T-helper 17 cell (primary cell): ENCODE measurements at places on chromosomes 3 and 15. TPM values are rescaled to one million over a fixed set of nuclear protein-coding genes. Genes with fewer than 3 reads are reported as not detected.

- no peak for DNase-seq
These were observed 39.0 kb downstream of the CYP11A1 start for GRCh38 chr15:74328331-74329056.

DNA sequence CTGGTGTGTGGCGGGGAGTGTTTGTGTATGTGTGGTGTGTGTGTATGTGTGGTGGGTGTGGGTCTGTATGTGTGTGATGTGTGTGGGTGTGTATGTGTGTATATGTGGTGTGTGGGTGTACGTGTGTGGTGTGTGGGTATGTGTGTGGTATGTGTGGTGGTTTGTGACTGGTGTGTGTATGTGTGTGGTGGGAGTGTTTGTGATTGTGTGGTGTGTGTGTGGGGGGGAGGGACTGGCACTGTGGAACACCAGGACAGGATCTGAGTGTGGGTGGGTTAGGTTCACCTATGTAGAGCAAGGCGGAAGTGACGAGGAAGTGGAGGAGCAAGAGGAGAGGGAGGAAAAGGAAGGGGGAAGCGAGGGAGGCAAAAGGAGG, 510.8 kb downstream of the SHQ1 start:
- no peak for DNase-seq

GRCh38 chr15:24898715-24899272, 56.0 kb upstream of the SNRPN start:
- no peak for DNase-seq

DNA sequence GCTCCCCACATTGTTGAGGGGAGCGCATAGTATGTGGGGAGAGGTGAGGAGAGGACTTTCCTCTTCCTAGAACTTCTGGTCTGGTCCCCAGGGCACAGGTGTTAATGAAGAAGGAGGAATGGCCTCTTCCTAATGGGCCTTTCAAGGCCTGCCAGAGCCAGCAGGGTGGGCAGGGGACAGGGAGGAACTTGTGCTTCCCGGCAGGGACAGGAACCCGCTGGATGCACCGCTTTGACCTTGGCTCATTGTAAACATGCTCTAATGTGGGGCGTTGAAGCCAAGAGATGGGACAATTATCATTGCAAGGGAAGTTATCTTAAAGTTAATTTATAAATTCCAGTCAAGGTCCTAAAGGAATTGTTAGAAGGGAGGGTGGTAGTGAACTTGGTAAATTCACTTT, 21.0 kb upstream of the CHRNB4 start:
- no peak for DNase-seq

GRCh38 chr3:133753779-133754164, 7.6 kb downstream of the TF start:
- DNase-seq = no peak

SHISA5 gene
- total RNA-seq = 148 TPM
